ENCODE measurements at places on chromosomes 13 and 19.
A peak's percentile ranks its signal among the peaks of the same experiment; 100 is the strongest.

DNA sequence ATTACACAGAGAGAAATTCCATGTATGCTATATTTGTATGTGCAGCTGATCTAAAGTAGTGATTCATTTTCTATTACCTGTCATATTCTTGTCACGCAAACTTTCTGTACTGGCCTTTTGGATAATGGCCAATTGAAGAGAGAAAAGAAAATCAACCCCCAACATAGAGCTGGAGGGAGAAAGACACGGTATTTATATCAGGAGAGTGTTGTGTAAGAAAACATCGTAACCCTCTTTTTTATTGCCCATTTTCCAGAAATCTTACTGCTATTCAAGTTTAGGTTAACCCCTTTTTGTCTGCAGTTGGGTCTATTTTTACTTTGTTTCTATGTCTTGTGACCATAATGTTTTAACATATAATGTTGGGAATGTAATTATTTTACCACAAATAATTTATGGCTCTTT lies 27.9 kb downstream of the DGKH start:
- DNase-seq: no peak

GRCh38 chr19:43572171-43572588 lies 3.1 kb downstream of the XRCC1 start:
- DNase-seq: no peak

- DNase-seq: no peak
Observed at GRCh38 chr19:941292-942132, 15.7 kb downstream of the ARID3A start.

DNA sequence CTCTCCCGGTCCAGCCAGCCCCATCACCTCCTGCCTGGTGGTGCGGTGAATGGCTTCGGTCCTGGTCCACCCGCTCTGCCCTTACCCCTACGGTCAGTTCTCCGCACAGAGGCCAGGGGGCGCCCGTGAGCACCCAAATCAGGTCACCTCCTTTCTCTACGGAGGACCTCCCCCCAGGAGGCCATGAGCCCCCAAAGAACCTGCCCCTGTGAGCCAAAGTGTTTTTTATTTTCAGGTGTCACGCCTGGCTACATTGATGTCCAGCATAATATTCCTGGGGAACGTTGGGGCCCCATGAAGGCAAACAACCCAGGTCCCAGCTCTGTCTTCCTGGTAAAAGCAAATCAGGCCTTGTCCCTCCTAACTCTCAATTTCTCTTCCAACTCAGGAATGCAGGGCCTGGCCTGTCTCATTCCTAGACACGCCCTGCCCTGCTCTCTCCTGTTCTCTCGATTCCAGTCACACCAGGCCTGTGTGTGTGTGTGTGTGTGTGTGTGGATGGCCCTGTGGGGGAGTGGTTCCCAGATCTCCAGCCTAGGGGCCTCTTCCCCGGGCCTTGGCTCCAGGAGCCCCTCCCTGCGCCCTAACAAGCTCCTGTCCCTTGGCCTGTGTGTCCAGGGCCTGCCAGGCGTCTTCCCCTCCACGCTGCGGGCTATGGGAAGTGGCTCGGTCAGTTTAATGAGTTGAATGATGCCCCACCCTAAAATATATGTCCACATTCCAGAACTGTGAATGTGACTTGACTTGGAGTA lies 9.7 kb upstream of the GIPC1 start:
- DNase-seq: peak; percentile 49

GRCh38 chr13:74064805-74065312 lies 69.3 kb downstream of the KLF12 start:
- no peak for DNase-seq

GRCh38 chr19:35718345-35719041 lies 690 bp downstream of the KMT2B start:
- DNase-seq: no peak

DNA sequence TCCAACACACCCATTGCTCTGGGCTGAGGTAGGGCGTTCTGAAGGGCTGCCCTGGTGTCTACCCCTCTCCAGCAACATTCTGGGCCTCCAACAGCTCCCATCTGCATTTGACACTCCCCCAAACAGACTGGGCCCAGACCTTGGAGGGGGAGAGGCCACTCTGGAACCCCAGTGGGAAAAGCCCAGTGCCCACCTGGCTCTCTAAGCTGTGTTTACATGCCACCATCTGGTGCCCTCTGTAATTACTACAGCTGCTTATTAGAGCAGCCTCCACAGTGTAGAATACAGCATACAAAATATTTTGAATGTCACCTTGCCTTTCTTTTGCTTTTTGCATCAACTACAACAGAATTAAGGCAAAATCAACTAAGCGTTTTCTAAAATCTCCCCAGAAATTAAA lies 35.8 kb upstream of the TM9SF2 start:
- DNase-seq: no peak

DNA sequence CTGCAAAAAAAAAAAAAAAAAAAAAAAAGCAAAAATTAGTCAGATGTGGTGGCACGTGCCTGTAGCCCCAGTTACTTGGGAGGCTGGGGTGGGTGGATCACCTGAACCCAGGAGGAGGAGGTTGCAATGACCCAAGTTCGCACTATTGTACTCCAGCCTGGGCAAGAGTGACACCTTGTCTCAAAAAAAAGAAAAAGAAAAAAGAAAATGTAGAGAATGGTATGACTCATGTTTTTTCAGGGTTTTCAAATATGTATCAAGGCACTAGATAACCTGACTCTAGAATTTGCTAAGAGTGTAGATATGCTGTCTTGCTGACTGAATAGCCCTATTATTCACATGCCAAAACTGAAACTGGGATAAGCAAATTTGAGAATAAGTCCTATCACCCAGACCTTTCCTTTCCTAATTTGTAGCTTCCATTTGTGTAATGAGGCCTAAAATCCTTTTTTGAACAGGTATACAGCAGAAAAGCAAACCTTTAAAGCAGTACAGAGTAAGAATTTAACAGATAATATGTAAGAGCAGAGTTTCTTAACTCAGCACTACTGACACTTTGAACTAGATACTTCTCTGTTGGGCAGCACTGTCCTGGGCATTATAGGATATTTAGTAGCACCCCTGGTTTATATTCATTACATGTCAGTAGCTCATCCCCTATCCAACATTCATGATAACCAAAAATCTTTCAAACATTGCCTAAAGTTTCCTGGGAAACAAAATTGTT lies 108.6 kb downstream of the ELF1 start:
- no peak for DNase-seq

DNA sequence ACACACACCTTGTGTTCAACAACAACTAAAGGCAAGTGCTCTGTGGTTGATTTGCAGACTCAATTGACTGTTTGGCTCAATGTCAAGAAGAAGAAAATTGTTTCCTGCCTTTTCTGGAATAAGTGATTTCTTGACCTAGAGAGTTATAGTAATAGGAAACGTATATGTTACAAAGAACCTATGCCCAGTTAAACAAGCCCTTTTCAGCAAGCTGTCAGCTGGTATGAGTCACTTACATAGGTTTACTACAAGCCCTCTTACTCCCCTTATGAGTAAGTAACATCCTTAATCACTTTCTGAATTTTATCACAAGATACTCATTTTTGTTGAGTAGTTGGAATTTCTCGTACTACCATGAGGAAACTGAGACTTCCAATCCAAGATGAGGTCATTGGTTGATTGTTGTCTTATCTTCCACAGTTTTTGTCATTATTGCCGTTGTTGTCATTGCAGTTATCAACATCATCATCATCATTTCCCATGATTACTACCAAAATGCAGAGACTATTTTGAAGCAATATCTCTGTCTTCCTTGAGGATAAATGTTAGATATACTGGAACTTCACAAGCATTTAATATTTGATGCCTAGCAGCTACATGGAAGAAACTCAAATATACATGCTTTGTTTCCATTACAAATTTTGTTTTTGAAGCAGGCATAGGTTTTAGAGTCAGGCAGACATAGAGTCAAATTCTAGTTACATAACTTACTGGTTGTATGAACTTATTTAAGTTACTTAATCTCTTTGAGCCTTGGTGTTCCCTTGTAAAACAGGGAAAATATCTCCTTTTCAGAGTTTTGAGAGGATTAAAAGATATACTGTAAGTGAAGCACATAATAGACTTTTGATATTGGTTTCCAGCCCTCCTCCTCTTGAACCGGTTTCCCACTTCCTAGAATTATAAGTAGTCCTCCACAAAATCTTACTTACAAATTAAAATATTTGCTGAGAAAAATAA lies 106.0 kb downstream of the RAP2A start:
- DNase-seq: no peak

DNA sequence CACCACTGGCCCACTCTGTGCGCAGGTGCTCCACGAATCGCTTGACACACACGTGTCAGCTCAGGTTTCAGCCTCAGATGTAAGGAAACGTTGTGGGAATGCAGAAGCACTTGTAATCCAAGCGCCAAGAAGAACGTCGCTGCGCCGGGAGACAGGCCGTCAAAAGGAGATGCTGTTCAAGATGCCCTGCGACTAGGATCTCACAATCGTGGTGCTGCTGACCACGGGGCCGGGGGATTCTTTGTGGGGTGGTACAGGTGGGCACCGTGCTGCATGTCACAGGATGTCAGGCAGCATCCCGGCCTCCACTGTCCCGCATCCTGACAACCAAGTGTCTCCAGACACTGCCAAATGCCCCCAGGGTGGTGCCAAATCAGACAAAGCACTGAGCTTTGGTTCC lies 16.9 kb upstream of the SIGLEC11 start:
- DNase-seq: no peak

DNA sequence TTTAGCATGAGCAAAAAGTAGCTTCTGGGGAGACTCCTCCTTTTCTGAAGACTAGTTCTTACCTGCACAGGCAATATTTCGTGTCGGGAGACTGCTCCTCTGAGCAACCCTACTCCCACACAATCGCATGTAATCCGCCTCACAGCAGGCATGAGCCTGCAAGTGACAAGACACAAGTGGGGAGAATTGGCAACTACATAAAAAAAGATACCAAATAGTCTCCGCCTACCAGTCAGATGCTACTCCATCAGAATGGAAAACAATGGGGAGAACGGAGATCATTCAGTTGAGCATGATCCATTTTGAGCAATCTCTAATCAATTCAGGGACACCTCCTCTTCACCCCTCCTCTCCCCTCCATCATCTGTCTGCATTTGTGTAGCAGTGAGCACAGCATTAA lies 321.0 kb downstream of the COG6 start:
- DNase-seq: no peak

- DNase-seq: no peak
Observed at GRCh38 chr13:32938907-32939306, 77.3 kb upstream of the KL start.

- no peak for DNase-seq
Observed at GRCh38 chr19:40663695-40664692, 26.5 kb downstream of the NUMBL start.

DNA sequence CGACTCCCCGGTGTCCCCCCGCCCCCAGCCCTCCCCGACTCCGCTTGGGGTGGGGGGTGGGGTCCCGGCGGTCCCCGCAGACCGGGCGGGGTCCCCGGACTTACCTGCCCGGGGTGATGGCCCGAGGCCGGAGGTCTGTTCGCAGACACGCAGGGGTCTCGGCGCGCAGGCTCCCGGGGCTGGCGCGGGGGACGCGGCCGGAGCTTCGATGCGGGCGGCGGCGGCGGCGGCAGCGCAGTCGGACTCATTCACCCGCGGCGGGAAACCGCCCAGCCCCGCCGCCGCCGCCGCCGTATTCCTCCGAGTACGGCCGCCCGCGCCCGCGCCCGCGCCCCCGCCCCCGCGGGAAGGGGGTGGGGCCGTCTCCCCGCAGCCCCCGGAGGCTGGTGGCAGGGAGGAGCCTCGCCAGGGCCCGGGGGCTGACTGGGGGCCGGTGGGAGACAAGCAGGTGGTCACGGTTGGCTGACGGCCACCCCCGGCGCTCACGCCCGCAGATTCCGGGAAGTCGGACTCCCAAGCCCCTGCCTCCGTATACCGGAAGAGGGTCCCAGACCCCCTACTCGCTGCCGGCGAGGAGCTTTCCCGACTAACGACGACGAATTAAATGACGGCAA lies at the start of gene C2CD4C:
Gene C2CD4C, minus strand, starts transcription at position 246 of the 614 bp plus-strand sequence. CDS start 786 bp downstream, outside the sequence.
- no peak for DNase-seq

DNA sequence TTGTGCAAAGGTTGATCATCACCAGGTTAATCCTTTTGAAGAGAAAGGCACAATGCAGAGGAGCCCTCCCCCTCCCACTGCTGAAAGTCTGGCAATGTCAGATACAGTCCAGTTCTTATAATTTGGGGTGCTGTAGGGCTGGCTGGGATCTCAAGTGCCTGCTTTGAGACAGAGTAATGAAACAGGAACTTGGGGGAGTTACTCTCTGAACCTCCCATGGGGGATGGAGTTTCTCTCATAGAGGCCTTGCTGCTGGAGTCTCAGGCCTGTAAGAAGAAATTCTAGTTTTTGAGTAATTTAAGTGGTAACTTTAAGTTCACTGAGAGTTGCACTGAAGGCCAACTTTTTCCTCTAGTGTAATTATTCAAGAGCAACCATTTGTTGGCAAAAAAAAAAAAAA lies 410.5 kb downstream of the KCNRG start:
- DNase-seq: no peak

DNA sequence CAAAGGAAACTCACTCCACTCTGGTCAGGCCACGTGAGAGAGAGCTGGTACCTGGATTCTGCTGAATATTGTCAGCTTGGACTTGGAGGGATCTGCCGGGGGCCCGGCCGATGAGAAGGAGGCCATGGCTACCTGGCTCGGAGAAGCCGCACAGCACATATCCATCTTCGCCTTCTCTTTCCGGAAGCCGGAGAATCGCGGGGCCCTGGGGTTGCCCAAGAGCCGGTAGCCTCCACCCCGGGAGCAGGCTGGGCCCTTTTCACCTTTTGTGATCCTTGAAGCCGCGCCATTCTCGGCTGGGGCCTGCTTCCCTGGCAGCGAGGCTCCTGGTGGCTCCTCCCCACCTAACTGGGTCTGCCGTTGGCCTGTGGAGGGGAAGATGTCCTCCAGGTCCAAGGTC lies 28.9 kb downstream of the ZNF541 start:
- DNase-seq: no peak

DNA sequence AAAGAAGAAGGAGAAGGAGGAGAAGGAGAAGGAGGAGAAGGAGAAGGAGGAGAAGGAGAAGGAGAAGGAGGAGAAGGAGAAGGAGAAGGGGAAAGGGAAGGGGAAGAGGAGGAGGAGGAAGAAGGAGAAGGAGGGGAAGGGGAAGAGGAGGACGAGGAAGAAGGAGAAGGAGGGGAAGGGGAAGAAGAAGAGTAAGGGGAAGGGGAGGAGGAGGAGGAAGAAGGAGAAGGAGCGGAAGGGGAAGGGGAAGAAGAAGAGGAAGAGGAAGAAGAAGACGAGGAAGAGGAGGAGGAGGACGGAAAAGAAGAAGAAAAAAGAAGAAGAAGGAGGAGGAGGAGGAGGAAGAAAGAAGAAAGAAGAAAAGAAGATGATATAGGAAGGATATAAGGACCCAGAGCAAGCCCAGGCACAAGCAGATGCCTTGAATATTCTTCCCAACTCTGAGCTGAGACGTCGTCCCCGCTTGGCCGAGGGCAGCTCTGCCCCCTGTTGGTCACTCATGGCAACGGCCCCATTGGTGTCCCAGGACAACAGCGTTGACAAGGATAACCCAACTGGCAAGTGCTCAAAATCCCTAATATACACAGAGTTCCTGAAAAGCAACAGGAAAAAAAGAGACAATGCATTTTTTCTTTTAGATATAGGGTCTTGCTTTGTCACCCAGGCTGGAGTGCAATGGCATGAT lies 30.6 kb upstream of the IGSF23 start:
- DNase-seq: no peak

GRCh38 chr19:18613589-18614234 lies 1.0 kb downstream of the TMEM59L start:
- no peak for DNase-seq

- no peak for DNase-seq
Observed at GRCh38 chr13:46077265-46077664, 24.7 kb upstream of the ZC3H13 start.

- no peak for DNase-seq
Observed at GRCh38 chr13:72204291-72204690, 337.3 kb upstream of the DACH1 start.

- no peak for DNase-seq
Observed at GRCh38 chr13:32007494-32007893, 24.1 kb upstream of the FRY start.

- no peak for DNase-seq
Observed at GRCh38 chr13:60370343-60370742, 26.7 kb upstream of the TDRD3 start.

Data from stimulated activated CD8-positive, alpha-beta memory T cell treated with anti-CD3 and anti-CD28 coated beads, Interleukin-7, amount 100 ng/mL, for 24 hours (primary cell).